Myocyte (in vitro differentiated cells): ENCODE measurements at places on chromosomes 13 and 19.

- DNase-seq: peak; percentile 83
These were observed 678 bp downstream of the ISOC2 start for GRCh38 chr19:55460670-55461258.

DNA sequence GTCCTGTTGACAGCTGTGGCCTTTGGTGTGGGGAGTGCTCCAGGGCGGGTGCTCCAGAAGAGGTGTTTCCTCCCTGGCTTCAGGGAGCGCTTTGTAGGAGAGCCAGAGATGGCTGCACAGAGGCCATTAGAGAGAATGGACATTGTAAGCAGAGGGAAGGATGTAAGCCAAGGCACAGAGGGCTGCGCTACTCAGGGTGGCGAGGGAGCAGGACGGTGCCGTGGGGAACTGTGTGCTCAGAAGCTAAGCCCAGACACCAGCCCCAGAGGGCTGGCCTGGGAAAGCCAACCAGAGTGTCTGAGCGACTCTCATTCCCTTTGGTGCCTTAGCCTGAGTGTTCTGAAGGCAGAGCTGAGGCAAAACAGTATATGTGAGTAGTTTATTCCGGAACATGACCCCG lies 92.2 kb downstream of the TSHZ3 start:
- no peak for DNase-seq

DNA sequence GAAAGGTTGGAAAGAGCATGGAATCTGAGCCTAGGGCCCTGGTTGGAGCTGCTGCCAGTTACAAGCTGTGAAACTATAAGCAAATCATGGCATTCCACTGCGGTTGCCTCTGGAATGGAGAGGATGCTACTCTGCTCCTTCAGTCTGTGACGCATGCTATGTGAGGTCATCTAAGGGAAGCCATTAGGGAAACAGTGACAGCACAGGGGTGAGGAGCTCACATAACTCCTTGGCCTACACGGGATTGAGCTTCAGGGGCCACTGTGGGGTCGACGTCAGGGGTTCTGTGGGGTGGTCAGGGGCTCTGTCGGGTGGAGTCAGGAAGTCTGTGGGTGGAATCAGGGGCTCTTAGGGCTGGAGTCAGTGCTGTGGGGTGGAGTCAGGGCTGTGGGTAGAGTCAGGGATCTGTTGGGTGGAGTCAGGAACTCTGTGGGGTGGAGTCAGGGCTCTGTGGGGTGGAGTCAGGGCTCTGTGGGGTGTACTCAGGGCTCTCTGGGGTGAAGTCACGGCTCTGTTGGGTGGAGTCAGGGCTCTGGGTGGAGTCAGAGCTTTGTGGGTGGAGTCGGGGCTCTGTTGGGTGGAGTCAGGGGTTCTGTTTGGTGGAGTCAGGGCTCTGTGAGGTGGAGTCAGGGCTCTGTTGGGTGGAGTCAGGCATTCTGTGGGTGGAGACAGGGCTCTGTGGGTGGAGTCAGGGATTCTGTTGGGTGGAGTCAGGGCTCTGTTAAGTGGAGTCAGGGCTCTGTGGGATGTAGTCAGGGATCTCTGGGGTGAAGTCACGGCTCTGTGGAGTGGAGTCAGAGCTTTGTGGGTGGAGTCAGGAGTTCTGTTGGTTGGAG lies 35.8 kb upstream of the MEDAG start:
- peak; percentile 98 for DNase-seq

DNA sequence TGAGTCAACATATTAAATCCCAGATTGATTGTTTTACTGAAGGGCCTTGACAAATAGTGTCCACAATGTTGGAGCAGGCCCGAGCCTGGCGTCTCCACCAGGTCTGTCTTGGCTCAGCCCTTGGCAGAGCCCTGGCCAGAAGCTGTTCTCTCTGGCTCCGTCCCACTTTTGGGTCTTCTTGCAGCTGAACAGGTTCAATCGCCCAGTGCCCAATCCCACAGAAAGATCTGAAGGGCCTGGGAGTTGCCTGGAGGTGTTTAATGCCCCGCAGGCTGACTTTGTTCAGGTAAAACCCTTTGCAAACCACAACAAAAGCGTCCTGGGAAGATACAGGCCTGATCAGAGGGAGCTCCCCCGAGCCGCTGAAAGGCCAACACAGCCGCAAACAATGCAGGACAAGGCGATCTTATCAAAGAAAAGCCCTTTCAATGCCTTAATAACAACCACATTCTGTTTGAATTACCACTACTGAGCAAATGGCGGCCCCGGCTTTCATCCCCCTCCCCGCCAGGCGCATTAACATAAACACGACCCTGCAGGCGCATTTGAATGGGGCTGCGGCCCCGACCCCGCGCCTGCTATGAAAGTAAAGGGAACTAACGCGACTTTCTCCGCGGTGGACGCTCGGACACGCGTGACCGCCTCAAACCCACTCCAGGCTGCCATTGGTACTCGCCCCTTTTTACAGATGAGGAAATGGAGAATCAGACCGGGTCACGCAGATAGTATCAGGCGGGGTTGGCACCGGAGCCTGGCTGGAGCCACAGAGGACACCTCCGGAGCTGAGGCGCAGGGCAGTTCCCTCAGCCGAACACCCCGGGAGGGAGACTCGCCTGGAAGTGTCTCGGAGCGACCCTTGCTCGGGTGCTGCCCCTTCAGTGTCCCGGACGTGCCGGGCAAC lies 3.1 kb downstream of the CDX2 start:
- no peak for DNase-seq

DNA sequence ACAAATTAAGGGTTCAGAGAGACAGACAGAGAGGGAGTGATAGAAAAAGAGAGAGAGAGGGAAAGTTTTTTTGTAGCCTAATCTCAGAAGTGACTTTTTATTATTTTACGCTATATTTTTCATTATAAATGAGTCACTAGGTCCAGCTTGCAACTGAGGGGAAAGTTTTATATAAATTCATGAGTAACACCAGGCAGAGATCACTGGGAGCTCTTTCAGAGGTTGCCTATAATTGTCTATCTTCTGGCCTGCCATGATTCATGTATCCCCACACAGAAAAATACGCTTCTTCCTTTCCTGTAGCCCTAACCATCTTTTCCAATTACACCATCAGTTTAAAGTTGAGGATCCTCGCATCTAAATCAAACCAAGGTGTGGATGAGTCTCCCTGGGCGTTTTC lies 467.9 kb downstream of the SLITRK1 start:
- no peak for DNase-seq

DNA sequence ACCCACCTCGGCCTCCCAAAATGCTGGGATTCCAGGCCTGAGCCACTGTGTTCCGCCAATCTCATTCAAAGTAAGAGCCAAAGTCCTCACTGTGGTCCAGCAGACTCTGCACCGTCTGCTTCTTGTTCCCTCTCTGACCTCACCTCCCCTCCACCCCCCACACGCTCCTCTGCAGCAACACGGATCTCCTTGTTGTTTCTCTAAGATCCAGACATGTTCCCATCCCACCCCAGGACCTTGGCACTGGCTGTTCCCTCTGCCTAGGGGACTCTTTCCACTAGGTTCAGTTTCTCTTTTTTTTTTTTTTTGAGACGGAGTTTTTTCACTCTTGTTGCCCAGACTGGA lies 38.4 kb downstream of the LTBP4 start:
- DNase-seq: no peak

DNA sequence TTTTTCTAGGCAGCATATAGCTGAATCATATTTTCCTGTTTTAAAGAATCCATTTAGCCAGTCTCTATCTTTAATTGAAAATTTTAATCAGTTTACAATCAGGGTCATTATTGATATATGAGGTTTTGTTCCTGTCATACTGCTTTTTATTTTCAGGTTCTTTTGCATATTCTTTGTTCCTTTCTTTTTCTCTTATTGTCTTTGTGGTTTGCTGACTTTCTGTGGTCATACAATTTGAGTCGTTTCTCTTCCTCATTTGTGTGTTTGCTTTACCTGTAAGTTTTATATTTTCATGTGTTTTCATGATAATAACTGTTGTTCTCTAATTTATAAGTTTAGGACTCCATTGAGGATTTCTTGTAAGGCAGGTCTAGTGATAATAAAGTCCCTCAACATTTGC lies 812.6 kb downstream of the DACH1 start:
- no peak for DNase-seq

DNA sequence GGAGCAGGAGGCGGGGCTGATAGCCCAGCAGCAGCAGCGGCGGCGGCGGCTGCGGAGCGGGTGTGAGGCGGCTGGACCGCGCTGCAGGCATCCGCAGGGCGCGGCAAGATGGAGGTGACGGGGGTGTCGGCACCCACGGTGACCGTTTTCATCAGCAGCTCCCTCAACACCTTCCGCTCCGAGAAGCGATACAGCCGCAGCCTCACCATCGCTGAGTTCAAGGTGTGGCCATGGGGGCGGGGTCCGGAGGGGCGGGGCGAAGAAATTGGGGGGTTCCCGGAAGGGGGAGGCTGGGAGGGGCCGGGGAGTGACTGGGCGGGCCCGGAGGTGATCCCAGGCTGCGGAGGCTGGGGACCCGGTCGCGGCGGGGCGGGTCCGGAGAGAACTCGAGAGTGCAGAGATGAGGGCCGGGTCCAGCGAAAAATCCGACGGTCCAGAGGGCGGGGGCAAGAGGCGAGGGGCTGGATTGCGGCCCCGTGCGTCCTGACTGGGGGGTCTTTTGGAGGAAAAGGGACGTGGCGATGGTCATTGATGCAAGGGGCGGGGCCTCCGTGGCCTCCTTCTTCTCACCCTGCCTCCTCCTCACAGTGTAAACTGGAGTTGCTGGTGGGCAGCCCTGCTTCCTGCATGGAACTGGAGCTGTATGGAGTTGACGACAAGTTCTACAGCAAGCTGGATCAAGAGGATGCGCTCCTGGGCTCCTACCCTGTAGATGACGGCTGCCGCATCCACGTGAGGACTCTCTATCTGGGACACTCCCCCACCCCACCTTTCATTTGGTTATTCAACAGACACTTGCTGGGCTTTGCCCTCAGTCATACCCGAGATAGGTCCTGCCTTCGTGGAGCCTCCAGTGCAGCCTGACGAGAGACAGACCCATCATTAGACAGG lies at the start of gene TBCB:
TSS of gene TBCB (plus strand) at position 16 of the 891 bp plus-strand sequence. CDS start at position 109, 93 bp downstream.
- DNase-seq: no peak

GRCh38 chr13:100125946-100126345 lies 37.1 kb downstream of the PCCA start:
- DNase-seq: no peak

DNA sequence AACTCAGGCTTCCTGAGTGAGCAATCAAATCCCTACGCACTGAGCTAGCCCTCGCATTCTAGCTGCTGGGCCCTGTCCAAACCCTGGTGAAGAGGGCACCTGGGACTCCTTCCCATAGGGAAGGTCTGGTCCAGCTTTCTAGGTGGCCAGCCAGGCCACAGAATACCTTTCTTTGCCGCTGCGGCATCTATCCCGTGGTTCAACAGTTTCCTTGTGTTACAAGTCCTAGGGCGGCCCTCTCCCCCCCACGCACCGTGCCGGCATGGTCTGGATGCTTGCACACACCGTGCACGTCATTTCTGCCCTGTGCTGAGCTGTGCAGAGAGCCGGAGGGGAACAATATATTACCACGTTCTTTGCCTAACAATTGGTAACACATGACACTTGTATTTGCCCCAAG lies 164.6 kb upstream of the TSHZ3 start:
- no peak for DNase-seq

- no peak for DNase-seq
These were observed 13.0 kb upstream of the CYSLTR2 start for GRCh38 chr13:48640767-48641166.

DNA sequence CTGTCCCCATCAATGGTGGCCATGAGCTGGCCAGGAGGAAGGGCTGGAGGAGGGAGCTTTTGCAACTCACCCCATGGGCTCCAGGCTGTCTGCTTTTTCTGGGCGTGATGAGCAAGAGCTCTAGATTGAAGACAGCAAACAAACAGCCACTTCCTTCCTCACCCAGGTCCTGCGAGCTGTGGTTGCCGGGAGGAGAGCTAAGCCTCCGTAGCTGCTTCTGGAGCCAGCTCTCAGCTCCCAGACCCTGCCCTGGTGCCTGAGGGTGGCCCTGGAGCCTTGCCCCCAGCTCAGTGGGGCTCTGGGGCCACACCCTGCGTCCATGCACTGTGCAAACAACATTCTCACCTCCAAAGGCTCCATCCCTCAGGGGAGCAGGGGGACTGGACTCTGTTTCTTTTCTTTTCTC lies 6.2 kb downstream of the MYO1F start:
- no peak for DNase-seq

DNA sequence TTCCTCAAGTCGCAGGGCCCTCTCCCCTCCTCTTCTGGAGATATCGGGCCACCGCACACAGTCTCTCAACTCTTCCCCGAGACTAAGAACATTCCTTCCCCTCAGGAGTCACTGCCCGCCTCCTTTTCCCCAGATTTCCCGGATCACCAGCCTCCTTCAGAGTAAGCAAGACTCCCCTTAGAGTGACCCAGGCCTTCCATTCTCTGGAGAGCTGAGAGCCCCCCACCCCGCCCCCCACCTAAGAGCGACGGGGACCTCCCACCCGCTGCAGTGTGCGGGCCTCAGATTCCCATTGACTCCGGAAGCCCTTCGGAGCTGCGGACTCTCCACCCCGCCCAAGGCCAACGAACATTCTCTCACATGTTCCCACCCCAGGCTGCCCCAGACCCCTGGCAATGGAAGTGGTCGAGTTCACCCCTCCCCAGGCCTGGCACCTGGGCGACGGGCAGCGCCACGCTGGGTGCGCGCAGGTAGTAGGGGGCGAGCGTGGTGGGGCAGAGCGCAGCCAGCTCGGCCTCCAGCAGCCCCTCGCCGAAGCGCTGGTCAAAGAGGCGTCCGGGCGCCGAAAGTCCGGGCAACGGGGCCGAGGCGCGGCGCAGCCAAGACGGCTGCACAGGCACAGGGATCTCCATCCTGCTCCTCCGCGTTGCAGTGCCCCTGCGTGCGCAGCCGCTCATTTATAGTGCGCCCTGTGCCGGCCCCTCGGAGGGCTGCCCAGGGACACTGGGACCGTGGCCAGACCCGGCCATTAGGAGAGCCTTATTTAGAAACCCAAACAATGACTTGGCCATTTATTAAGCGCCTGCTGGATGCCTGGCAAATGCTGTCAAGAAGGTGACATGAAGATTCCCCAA lies at the start of gene HSPB6:
TSS of gene HSPB6 (minus strand) at position 653 of the 854 bp plus-strand sequence. CDS start at position 632, 21 bp downstream.
- no peak for DNase-seq

DNA sequence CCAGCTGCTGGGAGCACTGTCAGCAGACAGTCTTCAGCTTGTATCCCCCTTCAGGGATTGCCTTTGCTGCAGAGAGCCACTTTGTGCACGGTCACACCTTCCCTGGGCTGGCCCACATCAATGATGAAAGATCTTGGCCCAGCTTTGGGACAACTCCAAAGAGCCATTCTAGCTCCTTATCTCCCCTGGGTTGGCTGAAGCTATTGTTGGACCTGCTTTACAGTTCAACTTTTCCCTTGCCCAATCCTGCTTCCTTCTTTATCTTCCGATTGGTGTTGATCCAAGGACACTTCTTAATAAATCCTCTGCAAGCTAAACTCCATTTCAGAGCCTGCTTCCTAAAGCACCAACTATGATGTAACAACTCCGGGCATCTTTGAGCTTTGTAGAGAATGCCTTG lies 466.4 kb downstream of the KLF12 start:
- DNase-seq: no peak

- DNase-seq: no peak
These were observed 413.7 kb downstream of the DCT start for GRCh38 chr13:94065741-94066140.

- no peak for DNase-seq
These were observed 199.3 kb upstream of the UBL3 start for GRCh38 chr13:30049692-30050091.

GRCh38 chr13:29476046-29476445 lies 119.4 kb downstream of the SLC7A1 start:
- no peak for DNase-seq

- DNase-seq: peak; percentile 70
These were observed 7.3 kb downstream of the C19orf53 start for GRCh38 chr19:13781547-13781946.
